ENCODE measurements at places on chromosomes 12 and 14. TPM values are rescaled to one million over a fixed set of nuclear protein-coding genes. Genes with fewer than 3 reads are reported as not detected.

The KRT73 gene
- total RNA-seq, result 3.7 TPM

The CERS5 gene
- total RNA-seq, result 38.6 TPM

The POTEM gene
- not detected for total RNA-seq

The TAS2R30 gene
- total RNA-seq, result 2.2 TPM

The OTX2 gene
- not detected for total RNA-seq

The KRT83 gene
- total RNA-seq, result not detected

The MUCL1 gene
- not detected for total RNA-seq
